ENCODE measurements at places on chromosomes 6 and 20.

GRCh38 chr6:135128268-135128914 is 52.7 kb upstream of the MYB start:
- peak; percentile 71 for DNase-seq

- no peak for DNase-seq
Observed at GRCh38 chr6:125866433-125866832, 75.7 kb downstream of the NCOA7 start.

GRCh38 chr6:1836690-1837089 is 227.0 kb downstream of the FOXC1 start:
- no peak for DNase-seq

DNA sequence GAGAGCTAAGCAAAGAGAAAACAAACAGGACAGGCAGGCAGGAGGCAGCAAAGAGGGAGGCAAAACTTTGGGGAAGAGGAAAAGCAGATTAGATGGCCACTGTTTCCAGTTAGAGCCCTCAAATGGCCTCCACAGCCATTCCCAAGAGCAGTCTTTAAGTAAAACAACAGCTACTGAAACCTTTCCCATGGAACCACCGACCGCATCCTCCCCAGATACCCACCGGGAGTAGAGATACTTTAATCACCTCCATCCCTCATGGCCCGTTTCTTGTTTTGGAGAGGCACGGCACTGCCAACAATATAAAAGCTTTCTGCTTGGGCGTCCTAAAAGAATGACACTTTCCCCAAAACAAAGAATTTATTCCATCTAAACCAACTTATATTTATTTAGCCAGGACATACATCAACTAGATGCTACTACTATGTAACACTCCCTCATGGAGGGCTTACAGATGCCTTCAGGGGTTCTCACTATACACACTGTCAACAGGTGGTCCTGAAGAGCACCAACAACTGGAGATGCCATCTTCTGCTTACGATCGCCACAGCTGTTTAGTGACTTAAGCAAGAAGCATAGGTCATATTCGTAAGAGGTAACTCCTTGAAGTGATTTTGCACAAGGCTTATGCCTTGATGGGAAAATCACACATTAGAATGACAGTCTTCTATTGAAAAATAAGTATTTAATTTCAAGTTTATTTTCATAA is 43.4 kb downstream of the CNKSR3 start:
- no peak for DNase-seq

DNA sequence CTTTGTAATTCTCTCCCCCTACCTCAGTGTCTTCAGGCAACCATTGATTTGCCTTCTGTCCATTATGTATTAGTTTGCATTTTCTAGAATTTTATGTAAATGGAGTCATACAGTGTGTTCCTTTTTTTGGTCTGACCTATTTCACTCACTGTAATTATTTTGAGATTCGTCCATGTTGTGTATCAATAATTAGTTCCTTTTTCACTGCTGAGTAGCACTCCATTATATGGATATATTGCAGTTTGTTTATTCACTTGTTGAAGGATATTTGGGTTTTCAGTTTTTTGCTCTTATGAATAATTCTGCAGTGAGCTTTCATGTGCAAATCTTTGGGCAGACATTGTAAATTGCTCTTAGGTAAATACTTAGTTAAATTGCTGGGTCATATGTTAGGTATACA is 97.1 kb downstream of the CTNNBL1 start:
- DNase-seq, result no peak

DNA sequence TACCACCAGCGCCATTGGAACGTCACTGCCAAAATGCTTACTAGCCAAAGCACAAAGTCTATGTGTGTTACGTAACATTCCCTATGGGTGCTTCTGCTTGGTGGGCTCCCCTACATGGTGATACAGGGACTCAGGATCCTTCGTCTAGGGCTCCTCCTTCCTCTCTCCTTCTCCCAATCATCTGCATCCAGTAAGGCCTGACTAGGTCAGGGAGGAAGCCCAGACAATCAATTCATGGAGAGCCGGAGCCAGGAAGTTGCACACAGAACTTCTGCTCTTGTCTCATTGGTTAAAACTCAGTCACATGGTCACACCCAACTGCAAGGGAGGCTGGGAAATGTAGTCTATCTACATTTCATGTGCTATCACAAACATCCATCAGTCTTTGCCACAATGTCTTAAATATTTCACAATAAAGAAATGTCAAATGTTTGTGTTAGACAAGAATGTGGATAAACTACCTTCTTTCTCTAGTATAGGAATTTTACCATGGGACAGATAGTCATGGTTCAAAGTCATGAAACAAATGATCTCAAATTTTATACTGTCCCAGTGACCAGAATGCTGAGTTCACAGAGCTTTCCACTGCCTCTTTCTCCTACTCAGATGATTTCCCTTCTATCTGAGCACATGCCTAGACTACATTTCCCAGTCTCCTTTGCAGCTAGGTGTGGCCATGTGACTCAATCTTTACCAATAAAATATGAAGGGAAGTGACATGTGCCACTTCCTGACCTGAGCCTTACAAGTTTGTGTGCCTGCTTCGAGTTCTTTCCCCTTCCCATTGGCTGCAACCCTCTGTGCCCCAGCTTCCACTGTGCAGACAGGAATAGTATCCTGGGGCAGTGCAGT is 9.3 kb upstream of the KCNK15 start:
- DNase-seq, result peak; percentile 58

GRCh38 chr20:836190-836589 is 2.7 kb downstream of the FAM110A start:
- no peak for DNase-seq

- no peak for DNase-seq
Observed at GRCh38 chr6:105220186-105220585, 40.4 kb upstream of the POPDC3 start.

GRCh38 chr6:100235631-100236030 is 229.1 kb downstream of the SIM1 start:
- DNase-seq, result no peak

DNA sequence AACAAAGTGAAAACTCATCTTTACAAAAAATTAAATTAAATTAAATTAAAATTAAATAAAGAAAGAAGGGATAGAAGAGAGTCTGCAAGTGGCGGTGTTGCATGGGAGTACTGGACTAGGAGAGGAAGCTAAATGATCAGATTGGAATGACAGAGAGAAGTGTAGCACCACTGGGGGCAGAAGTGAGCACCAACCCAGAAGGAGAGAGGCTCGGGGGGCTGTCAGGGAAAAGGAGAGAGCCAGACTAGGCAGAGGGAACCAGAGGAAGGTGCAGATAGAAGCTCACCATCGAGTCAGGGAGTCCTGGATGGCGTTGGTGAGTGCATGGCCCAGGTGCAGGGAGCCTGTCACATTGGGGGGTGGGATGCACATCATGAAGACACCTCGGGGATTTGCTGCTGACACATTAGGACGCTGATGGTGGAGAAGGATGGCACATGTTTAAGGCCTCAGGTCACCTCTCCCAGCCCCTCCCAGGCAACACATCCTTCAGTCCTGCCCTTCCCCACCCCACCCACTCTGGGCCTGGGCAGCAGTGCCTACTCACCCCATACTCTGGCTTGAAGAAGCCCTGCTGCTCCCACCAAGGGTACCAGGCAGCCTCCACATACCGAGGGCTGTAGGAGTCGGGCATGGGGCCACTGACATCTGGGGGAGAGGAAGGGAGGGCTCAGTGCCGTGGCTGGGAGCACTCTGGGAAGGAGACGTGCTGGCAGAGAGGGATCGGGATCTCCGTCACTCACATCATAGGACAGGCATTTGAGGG is 4.0 kb downstream of the VARS1 start:
- DNase-seq, result peak; percentile 39

- no peak for DNase-seq
Observed at GRCh38 chr6:41713650-41714291, 21.6 kb downstream of the TFEB start.

DNA sequence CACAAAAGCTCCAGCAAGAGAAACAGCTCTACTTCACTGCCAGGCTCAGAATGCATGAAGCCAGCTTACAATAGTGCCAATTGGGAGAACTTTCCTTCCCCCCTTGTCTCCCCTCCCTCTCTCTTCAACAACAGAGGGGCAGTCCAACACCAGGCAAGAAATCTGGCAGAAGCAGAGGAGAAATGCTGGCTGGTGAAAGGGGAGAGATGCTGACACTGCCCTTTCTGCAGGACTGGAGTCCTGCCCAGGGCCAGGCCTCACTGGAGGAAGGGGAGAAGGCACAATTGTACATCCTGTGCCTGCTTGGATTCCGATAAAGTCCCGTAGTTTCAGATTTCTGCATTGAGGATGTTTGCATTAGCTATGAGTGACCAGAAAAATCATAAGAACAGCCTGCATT is 148.6 kb downstream of the LRRC1 start:
- no peak for DNase-seq

- DNase-seq, result no peak
Observed at GRCh38 chr6:110357298-110357663, 868 bp downstream of the METTL24 start.

- no peak for DNase-seq
Observed at GRCh38 chr6:73299151-73299971, 36.4 kb upstream of the KHDC1 start.

DNA sequence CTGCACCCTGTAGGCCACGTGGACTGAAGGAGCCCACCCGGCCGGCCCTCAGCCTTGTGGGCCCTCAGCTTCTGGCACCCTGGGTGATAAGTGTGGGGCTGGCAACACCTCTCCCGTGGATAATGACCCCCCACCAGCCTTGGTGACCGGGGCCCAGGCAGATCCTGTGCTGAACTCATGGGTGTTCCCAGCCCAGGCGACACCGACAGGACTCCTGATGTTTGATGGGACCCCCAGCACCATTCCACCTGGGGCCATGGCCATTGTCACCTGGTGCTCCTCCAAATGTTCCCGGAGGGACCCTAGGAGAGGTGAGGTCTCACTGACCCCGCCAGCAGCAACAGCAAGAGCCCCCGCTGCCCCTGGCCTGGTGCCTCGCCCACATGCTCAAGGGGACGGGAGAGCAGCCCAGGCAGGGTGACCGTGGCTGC is 19.4 kb upstream of the FRMD1 start:
- no peak for DNase-seq

- no peak for DNase-seq
Observed at GRCh38 chr6:105898286-105898685, 187.8 kb upstream of the PRDM1 start.

DNA sequence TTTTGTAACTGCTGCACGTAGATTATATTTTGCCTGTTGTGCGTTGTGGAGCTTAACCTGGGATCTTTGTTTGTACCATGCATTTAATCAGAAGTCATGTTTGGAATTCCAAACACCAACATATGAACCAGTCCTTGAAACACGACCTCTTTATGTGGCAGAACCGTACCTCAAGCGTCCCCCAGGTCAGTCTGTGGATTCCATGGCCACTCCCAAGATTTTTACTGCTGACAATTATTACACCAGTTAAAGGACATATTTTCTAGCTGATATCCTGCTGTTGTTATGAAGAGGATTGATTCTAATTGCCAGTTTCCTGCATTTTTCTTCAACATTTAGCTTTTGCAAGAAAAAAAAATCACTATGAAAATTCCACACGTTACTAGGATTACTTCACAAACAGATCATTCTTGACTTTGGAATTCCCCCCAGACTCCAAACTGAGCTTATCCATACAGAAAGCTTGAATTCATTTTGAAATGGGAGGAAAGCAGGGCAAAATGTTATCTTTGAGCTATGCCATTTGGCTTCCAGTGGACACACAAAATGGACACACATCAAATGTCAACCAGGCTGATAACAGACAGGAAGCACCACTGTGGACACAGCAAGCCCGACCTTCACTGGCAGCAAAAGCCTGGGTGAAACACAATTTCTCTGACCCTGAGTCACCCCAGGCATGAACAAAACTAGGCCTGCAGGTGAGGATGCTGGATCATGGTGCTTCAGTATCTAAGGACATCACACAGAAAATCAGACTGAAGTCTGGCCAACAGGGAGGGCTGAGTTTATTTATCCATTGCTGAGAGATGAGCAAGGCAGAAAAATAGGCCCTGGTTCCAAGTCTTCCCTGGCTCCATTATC is 542.9 kb upstream of the JAG1 start:
- no peak for DNase-seq

- DNase-seq, result no peak
Observed at GRCh38 chr6:21198032-21198640, 395.4 kb upstream of the SOX4 start.

DNA sequence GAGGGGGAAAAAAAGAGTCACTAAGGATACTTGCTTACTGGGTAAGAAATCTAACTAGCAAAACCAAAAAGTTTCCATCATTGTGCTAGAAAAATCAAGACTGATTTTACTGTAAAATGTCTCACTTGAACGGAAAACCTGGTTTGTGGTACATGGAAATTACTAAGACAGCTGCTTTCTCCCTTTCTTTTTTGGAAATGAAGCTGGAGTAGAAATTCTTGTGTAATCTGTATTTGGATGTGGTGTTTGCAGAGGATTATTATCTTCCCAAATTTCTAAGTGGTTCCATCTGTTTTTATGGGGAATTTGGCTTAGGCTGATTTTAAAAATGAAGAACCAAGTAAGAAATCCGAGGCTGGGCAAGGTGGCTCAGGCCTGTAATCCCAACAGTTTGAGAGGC is 20.4 kb downstream of the EPB41L2 start:
- DNase-seq, result no peak

DNA sequence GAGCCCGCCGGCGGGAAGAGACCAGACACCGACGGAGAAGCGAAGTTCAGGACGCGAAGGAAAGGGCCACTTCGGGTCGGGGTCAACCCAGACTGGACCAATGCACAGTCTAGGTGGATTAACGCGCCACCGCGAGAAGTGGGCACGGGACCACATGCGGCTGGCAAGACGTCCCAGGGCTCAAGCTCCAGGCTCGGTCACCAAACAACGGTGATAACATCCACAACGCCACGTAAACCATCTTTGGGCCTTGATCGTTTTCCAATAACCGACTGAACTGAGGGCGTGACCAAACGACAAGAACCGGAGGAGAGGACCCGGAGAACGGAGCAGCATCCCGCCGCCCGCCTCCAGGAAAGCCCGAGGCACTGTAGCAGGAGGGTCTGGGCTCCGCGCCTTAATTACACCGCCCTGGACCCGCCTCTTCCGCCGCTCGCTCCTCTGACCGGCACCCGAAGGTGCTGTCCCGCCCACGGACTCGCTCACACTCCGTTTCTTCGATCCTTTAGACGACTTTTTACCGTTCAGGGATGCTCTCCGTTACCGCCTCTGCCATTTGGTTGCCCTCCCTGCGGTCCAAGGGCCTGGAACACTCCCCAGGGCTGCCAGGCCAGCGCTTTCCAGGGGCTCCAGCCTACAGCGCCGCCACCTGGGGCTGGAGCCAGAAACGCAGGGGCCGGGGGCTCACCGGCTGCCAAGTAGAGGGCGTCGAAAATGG is 44.1 kb downstream of the DPPA5 start:
- peak; percentile 39 for DNase-seq

- DNase-seq, result peak; percentile 15
Observed at GRCh38 chr6:136609873-136610706, 59.9 kb upstream of the MAP7 start.

- DNase-seq, result no peak
Observed at GRCh38 chr20:11454966-11455799, 462.5 kb upstream of the BTBD3 start.

DNA sequence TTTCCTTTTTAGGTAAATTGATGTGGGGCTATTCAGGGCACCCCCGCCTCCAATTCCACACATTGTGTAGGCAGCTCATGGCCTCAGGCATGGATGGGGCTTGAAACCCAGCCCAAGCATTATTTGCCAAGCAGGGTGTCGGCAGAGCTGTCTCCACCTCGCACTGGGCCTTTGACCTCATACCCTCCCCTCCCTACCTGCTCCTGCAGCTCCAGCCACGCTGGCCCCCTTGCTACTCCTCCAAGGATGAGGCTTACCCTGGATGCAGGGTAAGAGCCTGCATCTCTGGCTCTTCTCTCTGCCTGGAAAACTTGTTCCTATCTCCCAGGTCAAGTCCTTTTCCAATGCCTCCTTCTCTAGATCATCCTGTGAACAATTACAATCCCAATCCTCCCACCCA is 232.6 kb downstream of the SOD2 start:
- no peak for DNase-seq

All from CD4-positive, alpha-beta T cell treated with Interleukin-4 for 1 hour (primary cell).